ENCODE measurements at places on chromosomes 7 and 10. TPM values are rescaled to one million over a fixed set of nuclear protein-coding genes. Genes with fewer than 3 reads are reported as not detected.

GRCh38 chr7:139488810-139489209 lies 5.3 kb upstream of the KLRG2 start:
- H3K27ac ChIP-seq = peak overlapping the region; percentile 44
- DNase-seq = no peak
- no peaks in the 10 kb centered on the region for H3K4me1 ChIP-seq
- H3K36me3 ChIP-seq = peaks cover 2% of the 10 kb centered on the region

DNA sequence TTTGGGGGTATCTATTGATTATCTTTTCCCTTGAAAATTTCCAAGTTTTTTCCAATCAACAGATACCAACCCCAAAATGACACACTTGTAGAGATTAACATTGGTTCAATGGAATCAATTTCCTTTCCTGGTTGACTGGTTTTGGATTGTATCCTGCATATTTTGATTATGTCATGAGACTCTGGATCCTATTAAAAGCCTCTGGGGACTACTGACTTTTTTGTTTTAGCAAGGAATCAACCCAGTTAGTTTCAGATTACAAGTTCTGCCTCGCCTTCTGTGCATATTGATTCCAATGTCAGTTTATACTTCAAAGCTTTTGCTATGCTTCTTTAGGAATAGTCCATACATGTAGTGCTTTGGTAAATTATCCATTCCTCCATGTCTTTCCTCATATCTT lies 29.2 kb downstream of the COPG2 start:
- peaks cover 41% of the 10 kb centered on the region for H3K36me3 ChIP-seq
- no peak for DNase-seq

GRCh38 chr10:24706479-24707118 lies 17.1 kb downstream of the ARHGAP21 start:
- H3K4me3 ChIP-seq = no peak overlapping the region
- H3K4me1 ChIP-seq = peaks cover 12% of the 10 kb centered on the region
- peak; percentile 39 for DNase-seq

CYP2C18 gene
- total RNA-seq = 3.0 TPM

LLCFC1 gene
- not detected for total RNA-seq

DNA sequence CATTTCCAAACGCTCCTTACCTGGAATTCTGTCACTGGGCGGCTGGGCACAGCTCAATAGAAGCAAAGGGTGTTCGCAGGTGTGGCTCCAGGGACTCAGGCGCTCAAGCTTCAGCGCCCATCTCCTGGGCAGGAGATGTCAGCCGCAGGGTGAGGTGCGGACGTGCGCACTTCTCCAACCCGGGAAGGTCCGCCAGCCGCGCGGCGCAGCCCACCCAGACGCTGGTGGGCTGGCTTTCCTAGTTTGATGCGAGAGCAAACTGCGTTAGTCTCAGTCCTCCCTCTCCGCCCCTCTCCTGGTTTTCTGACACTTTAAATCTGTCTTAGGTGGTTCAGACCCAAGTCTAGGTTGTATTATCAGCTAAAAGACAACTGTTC lies 267 bp downstream of the CALCR start:
- H3K27ac ChIP-seq = no peak overlapping the region
- no peaks in the 10 kb centered on the region for H3K36me3 ChIP-seq
- peaks cover 46% of the 10 kb centered on the region for H3K27me3 ChIP-seq
- DNase-seq = no peak

DNA sequence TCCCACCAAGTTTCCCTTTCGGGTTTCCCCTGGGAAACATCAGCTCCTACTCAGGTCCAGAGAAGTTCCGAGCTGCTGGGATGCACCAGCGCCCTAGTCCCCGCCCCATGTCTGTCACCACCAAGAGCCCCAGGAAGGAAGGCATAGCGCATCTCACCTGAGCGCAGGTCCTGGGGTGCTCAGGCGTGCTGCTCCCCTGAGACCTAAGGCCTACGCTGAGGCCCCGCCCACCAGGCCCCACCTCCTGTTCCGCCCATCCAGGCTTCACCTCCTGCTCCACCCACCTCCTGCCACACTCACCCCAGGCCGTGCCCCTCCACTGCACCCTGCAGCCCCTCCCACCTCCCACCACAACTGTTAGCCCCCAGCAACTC lies 1.2 kb upstream of the TFR2 start:
- no peaks in the 10 kb centered on the region for H3K36me3 ChIP-seq
- DNase-seq = peak; percentile 19
- no peak overlapping the region for H3K27ac ChIP-seq
- no peak overlapping the region for H3K4me3 ChIP-seq

DNA sequence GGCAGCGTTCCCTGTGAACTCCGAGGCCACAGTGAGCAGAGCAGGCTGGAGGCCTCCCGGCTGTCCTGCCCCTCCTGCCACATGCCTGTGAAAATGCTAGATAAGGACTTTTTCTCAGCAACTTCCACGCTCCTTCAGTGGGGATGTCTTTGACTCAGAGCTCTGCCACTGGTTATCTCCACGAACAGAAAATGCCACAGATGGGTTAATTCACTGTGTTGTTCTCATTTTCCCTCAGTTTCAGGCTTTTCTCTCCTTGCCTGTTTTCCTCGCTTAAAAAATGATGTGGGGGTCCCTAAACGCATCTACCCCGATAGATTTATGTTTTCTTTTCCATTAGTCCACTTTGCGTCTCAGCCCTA lies 51.3 kb downstream of the IKZF1 start:
- H3K4me1 ChIP-seq = peaks cover 82% of the 10 kb centered on the region
- H3K36me3 ChIP-seq = peaks cover 77% of the 10 kb centered on the region
- peak overlapping the region; percentile 66 for H3K4me3 ChIP-seq
- no peaks in the 10 kb centered on the region for H3K27me3 ChIP-seq

DNA sequence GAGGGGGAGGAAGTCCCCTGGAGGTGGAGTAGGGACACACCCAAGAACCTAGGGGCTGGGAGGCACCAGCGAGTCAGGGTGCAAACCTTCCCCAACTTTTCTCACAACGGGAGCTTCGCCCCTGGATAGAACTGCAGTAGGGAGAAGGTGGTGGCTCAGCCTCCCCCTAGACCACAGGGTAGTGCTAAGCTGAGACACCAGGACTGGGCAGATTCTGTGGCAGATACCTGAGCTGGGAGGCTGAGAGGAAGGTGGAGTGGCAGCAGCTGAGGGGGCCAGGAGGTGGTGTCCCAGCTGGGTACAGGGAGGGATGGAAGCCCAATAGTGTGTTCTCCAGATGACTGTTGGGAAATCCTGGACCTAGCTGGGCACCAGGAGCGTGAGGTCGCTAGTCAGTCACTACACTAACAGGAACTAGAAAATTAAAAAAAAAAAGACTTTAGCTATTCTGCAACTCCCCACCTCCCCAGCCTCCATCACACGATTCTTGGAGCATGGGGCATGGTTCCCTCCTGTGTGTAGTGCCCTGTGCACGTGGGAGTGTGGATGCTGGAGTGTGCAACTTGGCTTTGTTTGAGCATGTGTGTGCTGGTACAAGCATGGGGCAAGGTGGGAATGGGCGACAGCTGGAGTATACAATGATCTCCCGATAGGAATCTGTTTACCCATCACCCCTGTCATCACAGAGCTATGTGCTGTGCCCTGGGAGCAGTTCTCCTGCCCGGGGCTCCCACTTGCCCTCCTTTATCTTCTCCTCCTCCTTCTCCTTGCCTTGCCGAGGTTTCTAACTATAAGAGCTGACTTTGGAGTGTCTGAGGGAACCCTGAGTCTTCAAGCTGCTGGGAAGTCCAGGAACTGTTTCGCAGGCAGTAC lies 8.8 kb upstream of the TRPV6 start:
- no peaks in the 10 kb centered on the region for H3K36me3 ChIP-seq
- peaks cover 7% of the 10 kb centered on the region for H3K27me3 ChIP-seq
- H3K27ac ChIP-seq = no peak overlapping the region
- no peaks in the 10 kb centered on the region for H3K4me1 ChIP-seq
- H3K4me3 ChIP-seq = no peak overlapping the region

GRCh38 chr10:31932838-31933237 lies 4.2 kb upstream of the ARHGAP12 start:
- H3K36me3 ChIP-seq = peaks cover 1% of the 10 kb centered on the region
- H3K4me1 ChIP-seq = peaks cover 14% of the 10 kb centered on the region
- H3K27me3 ChIP-seq = peaks cover 6% of the 10 kb centered on the region
- H3K27ac ChIP-seq = no peak overlapping the region

GRM3 gene
- not detected for total RNA-seq

GRCh38 chr10:21520949-21521348 lies 4.5 kb downstream of the SKIDA1 start:
- H3K4me1 ChIP-seq = peaks cover 48% of the 10 kb centered on the region
- no peak overlapping the region for H3K27ac ChIP-seq
- DNase-seq = no peak
- H3K36me3 ChIP-seq = no peaks in the 10 kb centered on the region

DNA sequence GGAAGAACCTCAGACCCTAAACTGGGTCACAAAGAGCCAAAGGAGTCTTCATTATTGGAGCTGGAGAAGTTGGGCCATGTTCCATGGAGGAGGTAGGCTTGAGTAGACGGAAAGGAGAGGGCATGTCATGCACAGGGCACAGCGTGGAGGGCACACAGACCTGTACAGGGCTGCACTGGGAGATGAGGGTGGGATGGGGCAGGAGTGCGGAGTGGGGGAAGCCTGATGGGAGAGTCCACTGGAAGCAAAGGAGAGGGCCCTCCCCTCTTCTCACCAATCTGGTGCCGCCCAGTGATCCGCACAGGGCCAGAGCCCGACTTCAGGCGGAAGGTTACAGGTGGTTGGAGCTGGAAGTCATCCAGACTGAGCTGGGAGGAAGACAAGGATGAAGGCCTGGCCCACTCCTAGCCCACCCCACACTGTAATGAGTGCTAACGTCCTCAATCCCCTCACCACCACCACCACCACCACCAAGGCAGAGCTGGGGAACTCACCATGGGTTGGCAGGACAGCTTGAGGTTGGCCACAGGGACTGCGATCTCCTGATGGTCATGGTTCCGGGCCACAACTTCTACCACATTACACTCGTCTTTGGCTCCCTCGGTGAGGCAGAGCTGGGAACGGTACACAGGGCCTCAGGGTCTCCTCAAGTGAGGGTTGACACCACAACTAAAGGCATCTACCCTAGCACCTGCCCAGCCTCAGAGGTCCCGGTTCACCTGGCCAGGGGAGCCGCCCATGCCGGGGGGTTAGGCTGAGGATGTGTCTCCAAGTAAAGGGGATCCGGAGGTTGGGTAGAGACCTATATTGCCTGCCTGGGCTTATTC lies 1.0 kb downstream of the NPM3 start:
- peak overlapping the region; percentile 99 for H3K27ac ChIP-seq
- peaks cover 63% of the 10 kb centered on the region for H3K4me1 ChIP-seq
- peak overlapping the region; percentile 100 for H3K4me3 ChIP-seq

RNF133 gene
- total RNA-seq = not detected

FEZF1 gene
- not detected for total RNA-seq

DNA sequence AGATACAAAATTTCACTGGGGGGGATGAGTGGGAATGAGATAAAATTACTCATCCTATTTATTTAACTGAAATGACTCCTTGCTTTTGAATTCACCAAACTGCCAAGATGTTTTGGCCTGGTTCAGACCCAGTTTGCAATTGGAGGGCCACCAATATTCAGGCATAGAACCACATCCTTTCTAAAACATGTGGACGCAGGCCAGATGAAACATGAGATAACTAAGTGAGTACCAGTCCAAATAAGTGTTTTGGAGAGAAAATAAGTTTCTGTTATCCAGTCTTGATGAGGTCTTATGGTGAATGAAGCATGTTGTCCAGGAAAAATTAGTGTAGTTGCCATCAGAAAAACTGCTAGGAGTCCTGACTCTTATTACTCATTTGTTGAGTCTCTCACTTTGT lies 36.3 kb upstream of the PDK4 start:
- no peaks in the 10 kb centered on the region for H3K27me3 ChIP-seq
- H3K4me3 ChIP-seq = no peak overlapping the region
- H3K4me1 ChIP-seq = no peaks in the 10 kb centered on the region
- H3K27ac ChIP-seq = no peak overlapping the region
- no peak for DNase-seq

PIK3AP1 gene
- total RNA-seq = 20.6 TPM

- H3K4me1 ChIP-seq = no peaks in the 10 kb centered on the region
- no peak overlapping the region for H3K27ac ChIP-seq
These were observed 82.6 kb upstream of the CHCHD3 start for GRCh38 chr7:133164498-133164897.

DNA sequence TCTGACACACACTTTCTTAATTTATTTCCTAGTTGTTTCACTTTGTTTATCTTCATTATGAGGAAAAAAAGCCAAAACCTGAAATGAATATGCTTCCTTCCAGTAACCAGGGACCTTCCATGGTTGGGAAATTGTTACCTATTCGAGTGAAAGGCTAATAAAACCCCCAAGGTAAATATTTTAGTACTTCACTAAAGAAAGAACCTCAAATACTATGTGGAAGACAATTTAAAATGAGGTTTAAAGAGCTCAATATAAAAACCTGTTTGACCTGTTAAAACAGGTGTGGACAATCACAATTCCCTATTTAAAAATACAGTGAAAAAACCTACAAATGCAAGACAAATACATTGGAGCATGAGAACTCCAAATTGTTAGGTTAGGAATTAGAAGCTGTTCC lies 192.6 kb downstream of the CFTR start:
- no peaks in the 10 kb centered on the region for H3K27me3 ChIP-seq
- no peaks in the 10 kb centered on the region for H3K4me1 ChIP-seq
- no peak overlapping the region for H3K27ac ChIP-seq
- no peak for DNase-seq
- H3K36me3 ChIP-seq = no peaks in the 10 kb centered on the region

TECTB gene
- total RNA-seq = not detected

- no peak for DNase-seq
- H3K4me1 ChIP-seq = no peaks in the 10 kb centered on the region
- H3K4me3 ChIP-seq = no peak overlapping the region
- no peaks in the 10 kb centered on the region for H3K36me3 ChIP-seq
These were observed 269.5 kb downstream of the TRIL start for GRCh38 chr7:28688651-28689050.

GRCh38 chr7:82616059-82616728 lies 172.6 kb upstream of the CACNA2D1 start:
- H3K4me1 ChIP-seq = no peaks in the 10 kb centered on the region
- H3K36me3 ChIP-seq = no peaks in the 10 kb centered on the region
- H3K4me3 ChIP-seq = no peak overlapping the region
- H3K27me3 ChIP-seq = no peaks in the 10 kb centered on the region
- DNase-seq = no peak
- H3K27ac ChIP-seq = no peak overlapping the region

ACTL6B gene
- not detected for total RNA-seq

DNA sequence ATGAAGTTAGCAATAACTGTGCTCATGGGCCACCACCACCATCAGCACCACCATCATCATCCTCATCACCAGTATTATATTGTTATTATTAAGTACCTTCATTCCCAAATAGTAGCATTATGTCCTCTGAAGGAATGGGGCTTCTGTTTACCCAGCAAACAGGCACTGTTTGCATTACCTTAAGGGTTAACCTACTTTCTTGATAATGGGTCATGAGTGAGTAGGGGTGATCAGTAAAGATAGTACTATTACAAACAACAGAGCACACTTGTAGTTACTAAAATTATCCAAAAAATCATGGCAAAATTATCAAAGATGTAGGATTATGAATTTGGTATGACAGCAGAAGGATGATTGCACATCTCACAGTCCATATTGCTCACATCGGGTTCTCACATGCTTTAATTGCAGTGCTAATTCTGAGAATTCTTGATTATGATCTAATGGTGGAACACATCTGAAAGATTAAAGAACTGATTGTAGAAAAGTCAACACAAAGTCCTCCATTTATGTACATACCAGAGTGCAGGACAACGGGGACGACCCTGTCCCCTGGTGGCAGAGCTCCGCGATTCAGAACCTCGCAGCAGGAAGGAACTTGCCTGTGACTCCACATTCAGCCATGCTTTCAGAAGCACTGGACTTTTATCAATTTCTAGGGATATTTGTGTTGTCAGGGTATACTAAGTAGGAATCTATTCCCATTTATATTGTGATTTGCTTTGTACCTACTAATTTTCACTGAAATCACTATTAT lies 31.0 kb downstream of the PDE1C start:
- DNase-seq = no peak
- H3K27ac ChIP-seq = no peak overlapping the region
- peaks cover 7% of the 10 kb centered on the region for H3K27me3 ChIP-seq
- H3K4me3 ChIP-seq = no peak overlapping the region
- no peaks in the 10 kb centered on the region for H3K36me3 ChIP-seq
